ENCODE measurements at places on chromosomes 3 and 15.

DNA sequence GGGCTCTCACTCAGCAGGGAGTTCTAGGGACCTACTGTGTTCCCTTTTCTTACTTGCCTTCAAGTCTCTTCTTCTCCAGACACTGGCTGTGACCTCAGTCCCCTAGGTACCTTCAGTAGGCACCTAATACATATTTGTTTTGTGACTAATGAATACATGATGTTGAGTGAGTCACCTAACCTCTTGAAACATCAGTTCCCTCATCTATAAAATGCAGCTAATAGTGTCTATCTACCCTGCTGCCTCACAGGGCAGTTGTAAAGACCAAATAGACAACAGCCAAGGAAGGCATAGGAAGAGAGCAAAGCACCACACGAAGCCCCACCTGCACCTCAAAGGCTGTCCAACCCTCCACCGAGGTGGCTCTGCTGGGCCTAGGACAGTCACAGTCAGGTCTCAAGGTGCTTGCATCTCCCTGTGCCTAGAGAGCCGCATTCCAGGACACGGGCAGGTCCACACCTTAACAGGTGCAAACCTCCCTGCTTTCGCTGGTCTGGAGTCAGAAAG lies 29.1 kb downstream of the DAPK2 start:
- DNase-seq: peak; percentile 91

GRCh38 chr3:134197681-134198261 lies 52.9 kb downstream of the RYK start:
- peak; percentile 68 for DNase-seq

DNA sequence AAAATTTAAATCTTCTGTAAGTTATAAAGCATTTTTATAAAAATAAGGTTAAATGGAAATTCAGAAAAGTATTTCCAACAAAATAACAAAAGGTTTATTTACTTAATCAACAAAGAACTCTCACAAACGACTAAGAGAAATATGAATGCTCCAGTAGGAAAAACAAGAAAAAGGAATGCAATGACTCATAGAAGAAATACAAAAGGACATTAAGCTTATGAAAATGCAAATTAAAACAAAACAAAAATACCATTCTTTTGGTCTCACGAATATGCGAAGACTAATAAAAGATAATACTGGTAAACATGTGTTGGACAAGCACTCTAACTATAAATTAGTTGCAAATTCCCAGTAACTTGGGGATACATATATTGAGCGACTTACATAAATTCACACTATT lies 17.5 kb upstream of the TBC1D5 start:
- no peak for DNase-seq

- DNase-seq: no peak
Measured at GRCh38 chr3:141798448-141798845, 35.2 kb downstream of the GRK7 start.

GRCh38 chr3:111604119-111604518 lies 9.0 kb upstream of the ZBED2 start:
- DNase-seq: no peak

- no peak for DNase-seq
Measured at GRCh38 chr15:54321426-54321825, 343.2 kb downstream of the UNC13C start.

- no peak for DNase-seq
Measured at GRCh38 chr3:177448987-177449359, 251.7 kb upstream of the TBL1XR1 start.

- DNase-seq: peak; percentile 68
Measured at GRCh38 chr3:49803465-49804140, 542 bp downstream of the INKA1 start.

- no peak for DNase-seq
Measured at GRCh38 chr3:141333836-141334626, 34.3 kb upstream of the ZBTB38 start.

- no peak for DNase-seq
Measured at GRCh38 chr3:152087153-152087552, 181.6 kb upstream of the MBNL1 start.

- DNase-seq: no peak
Measured at GRCh38 chr3:58334013-58334321, 1.3 kb downstream of the PXK start.

GRCh38 chr3:57783186-57784088 lies 27.3 kb downstream of the SLMAP start:
- no peak for DNase-seq

GRCh38 chr3:20999661-21000060 lies 751.3 kb downstream of the ZNF385D start:
- DNase-seq: no peak

DNA sequence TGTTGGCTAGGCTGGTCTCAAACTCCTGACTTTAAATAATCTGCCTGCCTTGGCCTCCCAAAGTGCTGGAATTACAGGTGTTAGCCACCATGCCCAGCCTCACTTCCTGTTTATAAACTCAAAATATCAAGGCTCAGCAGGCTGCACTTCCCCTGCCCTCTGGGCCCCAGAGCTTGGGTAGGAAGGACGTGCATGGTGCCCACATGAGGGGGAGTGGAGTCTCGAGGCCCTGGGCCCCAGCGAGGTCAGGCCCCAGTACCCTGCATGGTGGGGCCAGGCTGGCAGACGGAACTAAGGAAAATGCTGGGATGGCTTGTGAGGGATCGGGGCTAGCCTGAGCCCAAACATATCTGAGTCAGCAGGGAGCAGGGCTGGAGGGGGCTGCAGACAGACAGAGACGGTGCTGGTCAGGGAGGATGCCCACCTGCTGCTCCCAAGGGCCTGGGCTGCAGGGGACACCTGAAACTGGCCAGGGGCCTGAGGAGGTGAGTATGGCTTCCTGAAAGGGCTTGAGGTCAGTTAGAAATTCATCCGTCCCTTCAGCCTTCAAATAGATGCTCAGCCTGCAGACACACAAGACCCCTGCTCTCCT lies 5.1 kb downstream of the SPTBN5 start:
- no peak for DNase-seq

DNA sequence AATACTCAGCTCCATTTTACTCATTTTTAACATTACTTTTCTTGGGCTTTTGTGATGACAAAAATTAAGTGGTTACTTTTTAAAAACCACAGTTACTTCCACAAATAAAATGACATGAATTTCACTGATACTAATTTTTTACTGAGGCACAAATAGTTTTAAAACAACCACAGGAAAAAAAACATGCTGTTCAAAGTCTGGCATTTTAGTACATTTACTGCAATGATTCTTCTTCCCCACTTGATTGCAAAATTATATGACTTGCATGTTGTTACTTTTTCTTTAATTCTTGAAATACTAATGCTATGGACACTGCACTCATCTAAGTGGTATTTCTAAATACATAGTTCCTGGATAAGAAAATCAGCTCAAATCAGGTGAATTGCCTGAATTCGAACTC lies 24.8 kb upstream of the SLMAP start:
- no peak for DNase-seq

GRCh38 chr15:78061963-78062427 lies 15.5 kb downstream of the TBC1D2B start:
- DNase-seq: no peak

- DNase-seq: no peak
Measured at GRCh38 chr3:131795390-131796090, 239.3 kb downstream of the CPNE4 start.

- DNase-seq: peak; percentile 50
Measured at GRCh38 chr3:194472290-194472920, 14.4 kb downstream of the ATP13A3 start.

All from RWPE1 (cell line).